ENCODE measurements at places on chromosomes 4 and X.

- DNase-seq = no peak
These were observed 8.0 kb upstream of the DHRSX start for GRCh38 chrX:2508648-2509335.

DNA sequence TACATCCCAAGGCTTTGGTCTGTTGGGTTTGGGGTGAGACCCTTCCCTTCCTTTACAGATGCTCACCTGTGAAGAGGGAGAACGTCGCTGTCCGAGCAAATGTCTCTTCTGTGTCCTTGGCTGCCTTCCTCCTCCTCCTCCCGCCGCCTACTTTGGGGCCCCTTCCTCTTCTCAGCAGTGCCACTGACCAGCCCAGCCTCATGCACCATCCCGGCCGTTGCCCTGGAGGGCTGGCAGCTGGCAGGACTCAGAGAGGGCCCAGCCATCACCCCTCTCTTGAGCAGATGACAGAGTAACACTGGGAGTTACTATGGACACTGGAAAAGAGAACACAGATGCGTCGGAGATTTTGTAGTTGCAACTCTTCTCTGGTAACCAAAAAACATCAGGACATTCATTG lies 68.2 kb downstream of the TRMT44 start:
- no peak for DNase-seq

DNA sequence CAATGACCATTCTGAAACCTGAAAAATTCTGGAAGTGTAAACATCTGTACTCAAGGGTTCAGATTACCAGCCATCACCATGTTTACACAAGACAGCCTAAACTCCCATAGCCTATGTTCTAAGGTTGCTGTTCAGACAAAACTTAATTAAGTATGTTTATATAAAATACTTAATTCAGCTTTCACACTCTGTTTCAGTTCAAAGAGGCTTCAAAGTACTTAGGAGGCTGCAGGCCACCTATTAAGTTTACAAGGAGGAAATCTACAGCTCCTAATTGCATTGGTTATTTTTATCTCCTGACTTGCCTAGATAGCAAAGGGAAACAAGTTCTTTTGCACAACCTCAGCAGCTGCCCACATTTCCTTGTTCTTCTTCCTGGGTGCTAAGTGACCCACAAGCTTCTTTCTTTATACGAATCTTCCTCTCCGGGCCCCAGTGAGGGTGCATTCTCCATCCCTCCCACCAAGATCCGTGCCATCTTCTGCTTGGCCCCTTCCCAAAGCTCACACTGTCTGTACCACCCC lies 2.0 kb downstream of the GAK start:
- no peak for DNase-seq

- DNase-seq = no peak
These were observed 15.8 kb upstream of the UXT start for GRCh38 chrX:47674776-47675175.

DNA sequence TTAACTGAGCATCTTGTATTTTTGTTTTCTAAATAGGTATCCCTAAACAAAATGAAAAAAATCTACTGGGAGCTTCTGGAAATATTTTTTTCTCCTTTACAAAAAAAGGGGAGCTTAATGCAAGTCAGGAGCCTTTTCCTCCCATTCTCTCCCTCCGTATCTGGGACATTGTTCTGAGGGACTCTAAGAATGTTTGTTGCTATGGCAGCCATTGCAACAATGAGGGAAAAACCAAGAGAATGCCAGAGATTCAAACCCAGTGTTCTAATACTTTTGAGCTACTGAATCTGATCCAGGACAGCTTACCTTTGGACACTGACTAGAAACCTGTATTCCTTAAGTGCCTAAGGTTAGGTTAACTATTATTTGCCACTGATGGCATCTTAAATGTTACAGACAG lies 485.7 kb upstream of the HS3ST1 start:
- DNase-seq = no peak

DNA sequence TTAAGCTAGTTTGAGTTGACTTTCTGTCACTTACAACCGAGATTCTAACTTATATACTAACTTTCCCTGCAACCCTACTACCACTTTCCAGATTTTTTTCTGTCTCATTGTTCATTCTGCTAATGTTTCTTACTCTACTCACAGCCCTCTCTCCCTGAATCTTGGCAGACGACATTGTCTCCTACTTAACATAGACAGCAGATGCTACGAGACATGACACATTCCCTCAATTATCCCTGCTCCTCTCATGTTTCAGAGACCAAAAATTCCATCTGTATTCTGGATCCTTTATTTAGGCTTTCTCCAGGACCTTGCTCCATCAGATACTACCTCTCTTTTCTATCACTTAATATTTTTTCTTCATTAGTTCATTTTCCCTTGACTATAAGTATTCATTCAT lies 379.1 kb upstream of the TEX13C start:
- DNase-seq = no peak

GRCh38 chr4:101870874-101871273 lies 80.3 kb downstream of the BANK1 start:
- no peak for DNase-seq

GRCh38 chr4:176742211-176742610 lies 50.5 kb downstream of the VEGFC start:
- DNase-seq = no peak

DNA sequence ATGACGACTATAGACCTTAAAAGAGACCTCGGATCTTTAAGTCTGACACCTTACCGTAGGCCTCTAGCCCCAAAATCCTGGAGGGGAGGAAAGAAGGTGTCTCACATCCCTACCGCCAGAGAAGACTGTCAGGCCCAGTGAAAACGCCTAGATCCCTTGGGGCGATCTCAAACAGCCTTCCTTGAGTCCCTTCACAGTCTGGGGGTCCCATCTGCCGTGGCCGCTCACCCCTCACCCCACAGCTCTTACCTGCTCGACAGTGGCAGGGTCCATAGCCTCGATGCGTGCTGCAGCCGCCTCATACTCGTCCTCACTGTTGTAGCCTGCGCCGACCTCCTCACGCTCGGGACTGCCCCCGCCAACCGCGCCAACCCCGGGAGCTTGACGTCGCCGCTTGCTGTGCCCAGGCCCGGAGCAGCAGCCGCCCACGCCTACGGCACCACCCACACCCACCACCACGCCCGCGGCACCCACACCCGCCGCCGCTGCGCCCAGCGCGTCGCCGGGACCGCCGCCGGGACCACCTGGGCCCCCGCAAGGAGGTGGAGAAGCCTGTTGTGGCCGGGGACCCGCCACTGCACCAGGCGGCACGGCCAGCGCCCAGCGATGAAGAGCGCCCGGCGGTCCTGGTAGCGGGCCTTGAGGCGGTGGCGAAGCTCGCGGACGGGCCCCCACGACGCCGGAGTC lies 536 bp downstream of the OTUD5 start:
- no peak for DNase-seq

DNA sequence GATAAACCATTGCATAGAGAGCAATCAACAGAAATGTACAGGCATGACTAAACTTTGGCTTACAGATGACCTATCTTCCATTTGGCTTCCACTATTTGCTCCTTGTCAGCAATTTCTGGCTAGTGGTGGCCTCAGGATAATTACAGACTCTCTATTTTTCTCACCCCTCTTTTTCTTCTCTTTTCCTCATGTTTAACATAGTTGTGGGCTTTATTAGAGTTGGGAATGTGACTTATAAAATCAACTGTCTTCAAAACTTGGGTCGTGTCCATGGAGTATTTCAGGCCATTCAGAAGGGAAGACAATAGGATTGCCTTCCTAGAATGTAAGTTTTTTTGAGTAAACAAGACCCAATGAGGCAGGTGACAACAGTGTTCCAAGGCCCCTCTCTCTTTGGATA lies 236.2 kb downstream of the FRAS1 start:
- DNase-seq = no peak

DNA sequence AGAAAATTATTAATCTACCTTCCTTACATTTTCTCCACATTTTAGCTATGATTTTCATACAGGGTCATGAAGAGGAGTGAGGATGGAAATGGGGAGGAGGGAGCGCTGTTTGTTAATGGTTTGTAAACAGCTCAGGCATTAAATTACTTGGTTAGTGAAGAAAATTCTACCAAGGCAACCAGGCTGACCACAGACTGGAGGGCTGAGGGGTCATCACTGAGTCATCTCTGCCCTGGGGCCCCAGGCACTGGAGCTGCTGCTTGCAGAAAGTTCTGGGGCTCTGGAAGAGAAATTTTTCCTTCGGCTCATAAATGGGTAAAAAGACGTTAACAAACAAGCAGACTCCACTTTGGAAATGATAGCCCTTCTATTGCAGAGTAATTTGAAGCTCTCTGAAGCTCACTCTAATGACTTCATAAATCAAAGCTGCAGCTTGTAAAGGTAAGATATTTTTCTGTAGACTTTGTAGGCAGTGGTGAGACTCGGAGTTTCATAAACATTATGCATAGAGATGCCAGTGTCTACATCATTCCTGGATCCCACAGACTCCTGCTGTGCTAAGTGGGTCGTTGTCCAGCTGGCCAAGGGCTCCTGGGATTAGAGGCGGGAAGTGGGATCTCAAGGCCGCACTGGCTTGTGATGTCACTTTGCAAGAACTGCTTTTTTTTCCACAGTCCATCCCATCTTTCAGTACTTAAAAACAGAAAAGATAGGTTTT lies 159.6 kb downstream of the PTTG2 start:
- no peak for DNase-seq

DNA sequence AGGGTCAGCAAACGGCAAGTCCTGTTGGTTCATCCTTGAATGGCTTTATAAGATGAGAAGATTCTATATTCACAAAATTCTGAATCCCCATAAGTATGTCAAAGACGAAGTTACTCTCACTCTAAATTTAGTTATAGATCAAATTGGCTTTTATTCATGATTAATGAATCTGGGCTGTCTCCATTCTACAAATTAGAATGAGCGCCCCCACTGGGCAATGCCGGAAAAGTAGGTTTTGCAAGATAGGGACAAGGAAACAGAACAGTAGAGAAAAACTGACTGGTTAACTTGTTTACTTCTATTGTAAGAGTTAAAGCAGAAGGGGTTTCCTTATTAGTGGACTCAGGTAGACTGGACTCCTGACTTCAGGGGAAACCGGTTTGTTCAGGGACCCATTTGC lies 100.3 kb downstream of the F11 start:
- no peak for DNase-seq

DNA sequence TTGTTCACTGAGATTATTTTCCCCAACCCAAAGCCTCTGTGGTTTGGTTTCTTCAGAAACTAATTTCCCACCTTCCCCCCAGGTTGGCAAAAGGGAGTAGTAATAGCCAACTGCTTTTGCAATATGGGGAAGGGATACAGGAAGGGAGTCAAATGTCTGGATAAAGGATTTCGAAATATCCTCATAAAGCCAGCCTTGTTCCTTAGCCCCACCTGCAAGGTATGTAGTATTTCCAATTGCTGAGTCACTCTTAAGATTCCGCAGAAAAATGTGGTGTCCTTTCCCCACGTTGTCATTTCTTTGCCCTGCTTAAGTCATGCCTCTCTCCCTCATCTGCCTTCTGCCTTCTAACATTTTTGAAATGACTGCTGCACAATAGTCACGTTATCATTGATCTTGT lies 138.8 kb upstream of the DCAF8L1 start:
- no peak for DNase-seq

DNA sequence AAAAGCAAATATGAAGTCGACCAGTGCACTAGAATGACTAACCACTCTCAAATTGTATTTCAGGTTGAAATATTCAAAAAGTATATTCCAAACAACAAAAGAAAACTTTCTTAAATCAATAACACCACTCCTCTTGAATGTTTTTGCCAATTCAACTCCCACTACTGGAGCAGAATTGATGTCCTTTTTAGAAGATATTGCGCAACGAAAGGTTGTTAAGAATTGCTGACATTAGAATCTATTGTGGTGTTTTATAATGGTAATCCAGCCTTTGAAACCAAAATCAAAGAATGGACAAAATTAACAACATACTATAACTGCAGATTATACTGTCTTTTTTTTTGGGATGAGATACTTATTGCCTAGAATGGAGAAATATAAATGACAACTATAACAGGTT lies 331.3 kb downstream of the GRXCR1 start:
- no peak for DNase-seq

- DNase-seq = no peak
These were observed 198.7 kb downstream of the TMA16 start for GRCh38 chr4:163693211-163693610.

GRCh38 chr4:139844459-139845036 lies 178.9 kb downstream of the MGST2 start:
- DNase-seq = no peak

DNA sequence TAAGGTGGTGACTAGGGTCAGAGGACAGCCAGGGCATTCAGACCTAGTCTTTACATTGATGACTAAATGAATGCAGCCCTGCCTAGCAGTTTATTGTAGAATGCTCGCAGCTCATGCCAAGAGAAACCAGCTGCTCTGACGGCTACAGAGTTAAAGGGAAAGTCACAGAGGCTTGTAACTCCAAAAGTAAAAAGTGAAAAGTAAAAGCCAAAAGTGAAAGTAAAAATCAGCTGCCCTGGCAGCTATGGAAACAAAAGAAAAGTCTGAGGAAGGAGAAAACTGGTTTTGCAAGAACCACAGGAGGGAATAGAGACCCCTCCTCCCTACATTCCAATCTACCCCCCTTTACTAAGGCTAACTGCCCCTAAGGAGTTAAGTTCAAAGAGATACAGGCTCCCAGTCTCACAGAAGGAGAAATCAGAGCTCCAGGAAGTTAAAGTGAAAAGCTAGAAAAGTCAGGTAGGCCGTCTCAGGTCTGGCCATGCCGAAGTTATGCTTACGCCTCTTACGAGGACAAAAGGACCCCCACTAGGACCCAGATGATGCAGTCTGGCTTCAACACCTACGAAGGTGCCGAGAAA lies 6.0 kb downstream of the GAGE10 start:
- DNase-seq = no peak

DNA sequence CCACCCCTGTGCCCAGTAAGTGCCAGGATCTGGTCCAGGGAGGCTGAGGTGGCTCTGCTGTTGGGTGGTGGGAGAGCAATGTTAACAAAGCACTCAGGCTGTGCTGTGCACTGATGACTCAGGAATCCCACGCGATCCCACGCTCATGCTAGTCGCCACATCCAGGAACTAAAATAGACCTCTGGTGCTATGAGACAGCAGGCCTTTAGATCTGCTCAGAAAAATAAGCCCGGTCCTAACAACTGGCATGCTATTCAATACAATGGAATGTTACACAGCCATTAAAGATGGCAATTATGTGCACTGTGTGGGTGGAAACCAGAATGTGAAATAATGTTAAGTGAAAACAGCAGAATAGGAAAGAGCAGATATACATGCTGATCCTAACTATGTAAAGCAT lies 26.0 kb downstream of the ARL13A start:
- DNase-seq = peak; percentile 30

DNA sequence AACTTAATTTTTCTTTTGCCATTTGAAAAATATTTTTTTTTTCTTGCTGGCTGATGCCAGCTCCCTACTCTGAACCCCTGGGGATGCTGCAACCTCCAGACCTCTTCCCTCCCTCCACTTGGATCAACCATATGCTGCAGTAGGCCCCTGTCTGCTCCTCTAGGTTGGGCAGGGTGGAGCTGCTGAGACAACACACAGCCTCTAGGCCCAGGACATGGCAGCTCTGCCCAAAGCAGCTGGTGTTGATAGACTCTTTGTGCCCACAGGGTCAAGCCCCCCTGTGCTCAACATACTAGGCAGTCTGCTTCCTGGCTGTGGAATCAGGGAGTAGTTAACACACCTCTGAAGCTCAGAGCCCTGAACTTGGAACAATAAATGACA lies 19.9 kb upstream of the CLNK start:
- no peak for DNase-seq
